ENCODE measurements at places on chromosomes 2 and 18. TPM values are rescaled to one million over a fixed set of nuclear protein-coding genes. Genes with fewer than 3 reads are reported as not detected.

DNA sequence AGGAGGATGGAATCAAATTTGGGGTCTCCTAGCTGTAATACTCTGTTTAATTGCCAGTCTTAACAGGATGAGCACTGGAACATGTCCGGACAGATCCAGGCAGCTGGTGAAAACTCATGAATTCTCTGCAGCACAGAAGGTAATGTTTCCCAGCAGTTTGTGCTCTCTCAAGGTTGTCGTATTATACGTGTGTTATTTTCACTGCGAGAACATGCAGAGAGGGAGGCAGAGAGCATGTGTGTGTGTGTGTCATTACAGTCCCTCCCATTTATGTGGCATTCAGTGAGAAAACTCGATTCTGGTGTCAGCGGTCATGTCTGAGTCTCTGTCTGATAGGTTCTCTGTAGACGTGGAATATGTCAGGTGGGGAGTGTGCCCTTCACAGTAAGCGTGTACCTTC, 150.2 kb upstream of the POU3F3 start:
- DNase-seq = no peak

DNA sequence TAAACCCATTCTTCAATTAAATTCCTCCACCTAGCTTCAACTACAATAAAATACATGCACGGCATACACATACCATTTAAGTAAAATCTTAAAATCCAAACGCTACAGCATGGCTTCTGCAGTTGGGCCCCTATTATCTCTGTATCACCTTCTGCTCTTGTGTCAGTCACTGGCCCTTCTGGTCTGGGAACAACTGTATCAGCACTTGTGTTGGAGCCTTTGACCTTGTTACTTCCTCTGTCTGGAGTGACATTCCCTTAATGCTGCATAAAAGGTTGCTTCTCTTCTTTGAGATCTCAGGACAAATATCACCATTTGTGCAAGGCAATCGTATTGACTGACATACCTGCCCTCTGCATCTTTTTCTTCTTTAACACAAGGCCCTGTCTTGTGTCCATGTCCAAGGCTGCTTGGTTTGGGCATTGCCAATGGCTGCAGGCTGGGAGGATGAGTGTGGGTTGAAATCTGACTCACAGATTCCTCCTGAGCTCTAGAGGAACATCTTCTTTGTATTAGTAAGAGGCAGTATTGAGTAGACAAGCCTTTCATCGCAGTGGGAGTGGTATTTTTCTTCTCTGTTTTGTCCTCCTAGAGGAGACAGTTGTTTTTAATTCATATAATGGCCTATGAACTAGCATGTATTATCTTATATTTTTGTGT, 267.8 kb upstream of the TRIB2 start:
- DNase-seq = no peak

Gene CCDC141
- polyA plus RNA-seq = 2.3 TPM

GRCh38 chr18:67475673-67476072, 40.8 kb downstream of the DSEL start:
- DNase-seq = no peak

Gene ANKRD53
- polyA plus RNA-seq = 2.4 TPM

GRCh38 chr2:160388464-160389263, 104.9 kb downstream of the RBMS1 start:
- DNase-seq = no peak

- DNase-seq = no peak
These were observed 45.4 kb downstream of the FER1L5 start for GRCh38 chr2:96687711-96688640.
